Cardiac muscle cell (in vitro differentiated cells and primary cell): ENCODE measurements at places on chromosomes 3 and 15. TPM values are rescaled to one million over a fixed set of nuclear protein-coding genes. Genes with fewer than 3 reads are reported as not detected.

AGTR1 gene
- total RNA-seq, result not detected in 2 replicates

RPS17 gene
- 1,419 and 2,366 TPM in 2 replicates for total RNA-seq

SIDT1 gene
- 0.18 TPM in 1 of 2 replicates, not detected in the other for total RNA-seq

NECTIN3 gene
- total RNA-seq, result 18.2 and 22.8 TPM in 2 replicates

KBTBD13 gene
- 3.3 and 5.0 TPM in 2 replicates for total RNA-seq

LRRC49 gene
- total RNA-seq, result 8.4 and 11.6 TPM in 2 replicates
